ENCODE measurements at places on chromosomes 12 and 14.

- DNase-seq = no peak
Measured at GRCh38 chr12:53677800-53678148, 1.9 kb upstream of the ATP5MC2 start.

GRCh38 chr12:10620078-10620779 is 6.8 kb upstream of the MAGOHB start:
- DNase-seq = no peak

DNA sequence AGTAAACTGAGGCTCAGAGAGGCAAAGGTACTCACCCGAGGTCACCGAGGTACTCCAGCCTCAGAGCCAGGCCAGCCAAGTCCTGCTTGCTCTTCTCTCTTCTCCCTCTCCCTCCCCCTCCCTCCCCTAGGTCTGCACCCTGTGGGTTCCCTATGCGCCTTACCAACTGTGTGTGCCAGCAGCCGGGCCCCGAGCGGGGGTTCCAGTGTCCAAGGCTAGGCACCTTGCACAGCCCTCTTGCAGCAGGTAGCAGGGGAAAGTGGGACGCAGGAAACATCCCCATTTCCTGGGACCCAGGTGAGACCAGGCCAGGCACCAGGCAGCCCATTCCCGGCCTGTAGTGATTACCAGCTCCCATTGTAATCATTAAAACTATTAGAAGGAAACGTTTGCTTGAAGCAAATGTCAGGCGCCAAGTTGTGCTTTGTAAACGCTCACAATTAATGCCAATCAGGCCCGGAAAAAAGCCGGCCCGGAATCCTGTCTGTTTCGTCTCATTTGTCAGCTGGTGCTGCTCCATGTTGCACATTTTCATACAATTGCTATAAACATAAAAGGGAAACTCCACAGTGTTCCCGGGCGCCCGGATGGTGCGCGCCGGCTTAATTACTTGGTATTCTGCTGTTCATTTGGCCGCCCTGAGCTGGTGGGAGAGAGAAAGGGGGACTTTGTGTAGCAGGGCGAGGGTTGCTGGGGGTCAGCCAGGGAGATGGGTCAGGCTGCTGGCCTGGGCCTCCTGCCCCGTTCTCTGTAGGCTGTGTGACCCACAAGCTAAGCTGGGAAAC is 11.9 kb downstream of the FAM222A start:
- no peak for DNase-seq

DNA sequence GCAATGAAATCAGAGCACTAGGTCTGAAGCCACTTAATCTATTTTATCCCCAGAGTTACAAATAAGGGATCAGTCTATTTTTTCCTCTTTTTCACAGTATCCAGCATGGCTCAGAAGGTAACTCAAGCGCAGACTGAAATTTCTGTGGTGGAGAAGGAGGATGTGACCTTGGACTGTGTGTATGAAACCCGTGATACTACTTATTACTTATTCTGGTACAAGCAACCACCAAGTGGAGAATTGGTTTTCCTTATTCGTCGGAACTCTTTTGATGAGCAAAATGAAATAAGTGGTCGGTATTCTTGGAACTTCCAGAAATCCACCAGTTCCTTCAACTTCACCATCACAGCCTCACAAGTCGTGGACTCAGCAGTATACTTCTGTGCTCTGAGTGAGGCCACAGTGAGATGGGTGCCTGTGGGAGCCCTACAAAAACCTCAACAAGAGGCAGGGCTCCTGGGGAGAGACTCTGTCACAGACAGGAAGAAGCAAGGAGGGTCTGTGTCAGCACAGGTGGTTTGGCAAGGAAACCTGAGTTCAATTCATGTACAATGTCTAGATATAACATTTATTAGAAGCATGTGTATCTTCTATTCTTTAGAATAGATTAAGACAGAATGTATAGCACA is 334.3 kb upstream of the OR4E1 start:
- DNase-seq = no peak

DNA sequence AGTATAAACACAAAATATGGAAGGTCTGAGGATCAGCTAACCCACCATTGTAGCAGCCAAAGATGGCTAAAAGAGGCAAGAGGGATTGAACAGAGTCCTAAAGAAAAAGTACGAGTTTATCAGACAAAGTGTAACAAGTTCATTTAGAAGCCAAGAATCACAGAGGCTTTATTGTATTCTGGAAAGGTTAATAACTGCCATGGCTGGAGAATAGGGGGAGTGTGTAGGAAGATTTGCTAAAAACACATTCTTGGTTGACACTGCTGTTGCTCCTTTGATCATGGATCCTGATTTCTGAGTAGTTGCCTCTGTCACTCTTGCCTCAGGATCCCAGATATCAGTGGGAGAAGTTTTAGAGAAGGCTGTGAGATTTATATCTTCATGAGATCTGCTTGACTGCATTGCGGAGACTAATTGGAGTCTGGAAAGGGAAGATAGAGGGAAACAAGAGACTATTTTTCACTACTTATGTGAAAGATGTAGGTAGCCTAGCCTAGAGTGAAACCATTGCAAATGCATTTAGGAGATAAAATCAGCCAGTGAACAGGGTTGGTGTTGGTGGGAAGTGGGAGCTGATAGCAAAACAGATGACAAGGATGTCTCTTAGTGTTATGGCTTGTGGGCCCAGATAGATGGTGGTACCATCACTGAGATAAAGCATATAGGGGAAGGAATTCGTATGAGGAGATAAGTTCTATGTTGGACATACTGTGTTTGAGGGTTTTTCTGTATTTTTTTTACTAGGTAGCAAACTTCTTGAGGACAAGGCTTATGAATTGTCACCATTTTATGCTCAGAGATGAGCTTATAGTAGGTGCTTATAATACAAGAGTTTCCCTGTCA is 402.9 kb upstream of the PDE3A start:
- no peak for DNase-seq

Measured in cortex of kidney (tissue), 1 donor.